Prostate gland (tissue), 2 donors: ENCODE measurements at places on chromosomes 16 and 17.

GRCh38 chr16:49350265-49351095 lies 23.1 kb upstream of the C16orf78 start:
- DNase-seq: peak; percentile 37

- DNase-seq: no peak
Observed at GRCh38 chr17:79547586-79547985, 63.3 kb downstream of the RBFOX3 start.

DNA sequence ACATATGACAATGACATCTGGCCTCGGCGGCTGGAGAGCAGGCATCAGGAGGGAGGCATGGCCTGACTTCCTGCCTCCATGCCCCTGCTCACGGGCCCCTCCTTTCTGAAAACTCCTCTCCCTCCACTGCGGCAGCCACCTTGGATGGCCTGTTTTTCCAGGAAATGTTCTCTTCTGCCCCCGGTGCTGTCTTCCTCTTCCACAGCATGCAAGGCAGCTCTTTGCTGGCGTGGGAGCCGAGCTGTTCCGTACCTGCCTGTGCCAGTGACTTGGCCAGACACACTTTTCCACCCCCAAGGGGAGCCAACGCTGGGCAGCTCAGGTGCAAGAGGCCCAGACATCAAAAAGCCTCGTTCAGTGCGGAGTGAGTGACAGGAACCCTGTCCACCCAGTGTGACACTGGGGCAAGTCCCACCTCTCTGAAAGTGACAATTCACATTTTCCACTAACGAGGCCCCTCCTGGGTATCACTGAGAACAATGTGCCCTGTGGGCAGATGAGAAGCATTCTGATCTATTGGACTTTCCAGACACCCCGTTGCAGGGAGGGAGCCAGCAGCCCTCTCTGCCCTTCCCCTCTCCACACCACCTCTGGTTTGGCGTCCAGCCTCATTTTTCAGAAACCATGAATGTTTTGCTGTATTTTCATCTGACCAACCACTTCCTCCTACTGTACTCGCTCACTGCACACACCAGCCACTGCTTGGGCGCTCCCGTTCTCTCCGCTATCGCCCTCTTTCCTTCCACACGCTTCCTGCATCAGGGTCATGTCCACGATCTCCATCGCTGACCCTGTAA lies 31.2 kb downstream of the NSMCE1 start:
- no peak for DNase-seq

GRCh38 chr17:19365833-19366636 lies 3.5 kb upstream of the B9D1 start:
- no peak for DNase-seq

DNA sequence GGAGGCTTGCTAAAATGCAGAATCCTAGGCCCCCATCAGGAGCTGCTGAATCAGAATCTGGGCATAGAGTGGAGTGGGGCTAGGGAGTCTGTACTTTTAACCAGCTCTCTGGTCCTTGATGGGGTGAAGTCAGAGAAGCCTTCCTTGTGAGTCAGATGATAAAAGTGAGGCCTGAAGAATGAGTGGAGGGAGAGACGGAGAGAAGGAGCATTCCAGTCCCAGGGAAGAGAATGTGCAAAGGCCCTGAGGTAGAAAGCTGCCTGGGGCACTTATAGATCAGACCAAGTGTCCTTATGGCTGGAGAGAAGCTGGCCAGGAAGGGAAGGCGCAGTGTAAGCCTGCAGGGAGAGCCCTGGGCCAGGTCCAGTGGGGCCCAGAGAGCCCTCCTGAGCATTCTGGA lies 235.1 kb upstream of the NLRP1 start:
- DNase-seq: no peak

- DNase-seq: no peak
Observed at GRCh38 chr17:58525239-58525638, 10.8 kb upstream of the MTMR4 start.

- DNase-seq: no peak
Observed at GRCh38 chr17:2690165-2691068, 21.1 kb downstream of the CLUH start.

- DNase-seq: no peak
Observed at GRCh38 chr16:83692224-83692623, 115.6 kb upstream of the HSBP1 start.

DNA sequence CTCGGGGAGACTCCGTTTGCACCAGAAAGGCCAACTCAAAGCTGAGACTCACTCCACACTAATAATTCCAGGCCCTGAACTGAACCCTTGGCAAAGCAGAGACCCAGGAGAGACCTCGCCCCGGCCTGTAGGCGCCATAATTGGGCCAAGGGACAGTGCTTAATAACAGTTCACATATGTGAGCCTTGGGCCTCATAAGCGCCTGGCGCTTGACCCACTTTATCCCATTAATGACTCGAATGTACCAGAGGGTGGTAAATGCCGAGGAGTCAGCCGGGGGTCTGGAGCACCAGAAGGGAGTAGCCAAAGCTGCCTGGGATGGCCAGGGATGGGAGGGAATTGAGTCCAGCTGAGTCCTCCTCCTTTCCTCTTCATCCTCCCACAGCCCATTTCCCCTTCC lies 24.6 kb downstream of the SLC6A4 start:
- DNase-seq: no peak

GRCh38 chr17:28563475-28563874 lies 7.8 kb downstream of the PIGS start:
- no peak for DNase-seq

GRCh38 chr17:20926532-20926931 lies 116.3 kb downstream of the USP22 start:
- DNase-seq: no peak

DNA sequence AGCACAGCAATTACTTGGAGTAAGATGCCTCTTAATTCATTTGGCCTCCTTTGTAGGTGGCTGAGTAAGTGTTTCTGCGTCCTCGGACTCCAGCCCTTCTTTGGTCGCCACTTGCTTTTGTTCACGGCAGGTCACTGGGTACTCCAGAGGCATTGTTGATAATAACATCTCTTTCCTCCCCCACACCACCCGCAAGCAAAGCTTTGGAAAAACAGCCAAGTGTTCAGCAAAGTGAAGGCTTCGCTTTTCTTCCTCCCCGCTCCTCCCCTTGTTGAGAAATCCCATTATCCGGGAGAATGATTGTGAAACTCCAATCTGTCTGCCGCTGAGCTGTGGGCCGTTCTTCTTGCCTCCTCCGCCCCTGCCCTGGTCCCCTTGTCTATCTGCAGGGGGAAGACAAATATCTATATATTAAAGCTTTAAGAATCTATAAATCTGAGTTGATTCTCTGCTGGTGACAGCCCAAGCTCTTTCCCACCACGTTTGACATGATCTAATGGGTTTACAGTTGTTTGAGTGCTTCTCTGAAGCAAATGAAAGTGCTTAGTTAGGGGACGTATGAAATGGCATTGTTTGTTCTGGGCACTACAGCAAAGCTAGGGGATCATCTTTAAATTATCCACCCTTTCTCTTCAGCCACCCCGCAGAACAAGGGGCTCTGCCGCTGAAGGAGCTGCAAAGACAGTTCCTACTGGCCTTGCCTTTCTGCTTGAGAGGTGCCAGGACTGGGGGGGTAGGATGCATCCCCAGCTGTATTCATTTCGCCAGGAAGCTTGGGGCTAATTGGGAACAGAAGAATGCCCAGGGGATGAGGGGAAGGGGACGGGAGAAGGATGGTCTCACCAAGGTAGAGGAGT lies 167.1 kb downstream of the CCDC182 start:
- DNase-seq: peak; percentile 29

GRCh38 chr16:17423221-17423620 lies 47.5 kb downstream of the XYLT1 start:
- no peak for DNase-seq

GRCh38 chr16:4184038-4184702 lies 57.7 kb downstream of the SRL start:
- DNase-seq: no peak

GRCh38 chr16:73255031-73255430 lies 207.1 kb upstream of the ZFHX3 start:
- DNase-seq: no peak

- DNase-seq: no peak
Observed at GRCh38 chr16:27511657-27512448, 37.9 kb downstream of the GTF3C1 start.

DNA sequence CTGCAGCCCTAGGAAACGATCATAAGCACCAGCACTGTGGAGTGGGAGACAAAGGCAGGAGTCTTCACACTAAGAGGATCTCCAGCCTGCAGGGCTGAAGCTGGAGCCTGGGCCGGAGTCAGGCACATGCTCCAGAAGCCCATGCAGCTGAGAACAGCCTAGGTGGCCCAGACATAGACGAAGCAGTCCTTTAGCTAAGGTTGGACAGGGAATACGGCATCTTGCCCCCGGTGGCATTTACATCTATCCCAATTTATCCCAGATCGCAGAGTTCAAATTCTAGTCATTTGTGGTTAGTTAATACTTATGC lies 13.9 kb downstream of the TSPOAP1 start:
- DNase-seq: no peak

GRCh38 chr17:37188157-37188556 lies 187.6 kb upstream of the C17orf78 start:
- peak; percentile 69 for DNase-seq

DNA sequence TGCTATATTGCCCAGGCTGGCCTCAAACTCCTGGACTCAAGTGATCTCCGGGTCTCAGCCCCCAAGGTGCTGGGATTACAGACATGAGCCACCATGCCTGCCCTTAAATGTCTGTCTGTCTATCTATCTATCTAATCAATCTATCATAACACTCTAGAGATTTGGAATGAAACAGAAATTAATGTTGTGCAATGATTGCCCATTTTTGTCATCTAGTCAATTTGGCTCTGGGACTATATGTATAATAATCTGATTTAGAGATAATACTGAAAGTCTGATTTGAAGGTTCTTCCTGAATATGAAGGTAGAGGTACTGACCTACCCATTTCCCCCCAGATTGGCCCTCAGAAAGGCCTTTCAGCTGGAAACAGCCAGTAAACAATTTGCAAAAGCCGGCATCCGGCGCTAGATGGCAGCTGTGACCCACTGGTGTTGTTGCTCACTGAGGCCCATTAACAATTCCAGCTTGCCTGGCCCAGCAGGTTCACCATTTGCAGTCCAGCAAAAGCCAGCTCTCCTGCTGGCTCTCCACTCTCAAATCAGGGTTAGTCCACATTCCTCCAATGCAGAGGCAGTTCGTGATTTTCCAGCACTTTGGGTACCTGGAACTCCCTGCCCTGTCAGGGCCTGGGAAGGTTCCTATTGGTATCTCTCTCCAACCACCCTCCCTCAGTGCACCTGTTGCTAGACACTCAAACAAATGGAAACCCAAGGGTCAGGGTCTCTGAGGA lies 22.9 kb upstream of the C16orf87 start:
- peak; percentile 80 for DNase-seq

- peak; percentile 52 for DNase-seq
Observed at GRCh38 chr17:4232168-4232813, 31.5 kb downstream of the ANKFY1 start.

GRCh38 chr17:40317345-40317873 lies 8.4 kb downstream of the RARA start:
- DNase-seq: no peak

- DNase-seq: no peak
Observed at GRCh38 chr17:44010966-44011647, 3.7 kb downstream of the TMEM101 start.

GRCh38 chr17:42585353-42585752 lies 7.8 kb upstream of the PSMC3IP start:
- no peak for DNase-seq

- DNase-seq: no peak
Observed at GRCh38 chr16:11835309-11835708, 16.0 kb downstream of the RSL1D1 start.

- DNase-seq: no peak
Observed at GRCh38 chr17:21020622-21021021, 22.2 kb downstream of the USP22 start.

DNA sequence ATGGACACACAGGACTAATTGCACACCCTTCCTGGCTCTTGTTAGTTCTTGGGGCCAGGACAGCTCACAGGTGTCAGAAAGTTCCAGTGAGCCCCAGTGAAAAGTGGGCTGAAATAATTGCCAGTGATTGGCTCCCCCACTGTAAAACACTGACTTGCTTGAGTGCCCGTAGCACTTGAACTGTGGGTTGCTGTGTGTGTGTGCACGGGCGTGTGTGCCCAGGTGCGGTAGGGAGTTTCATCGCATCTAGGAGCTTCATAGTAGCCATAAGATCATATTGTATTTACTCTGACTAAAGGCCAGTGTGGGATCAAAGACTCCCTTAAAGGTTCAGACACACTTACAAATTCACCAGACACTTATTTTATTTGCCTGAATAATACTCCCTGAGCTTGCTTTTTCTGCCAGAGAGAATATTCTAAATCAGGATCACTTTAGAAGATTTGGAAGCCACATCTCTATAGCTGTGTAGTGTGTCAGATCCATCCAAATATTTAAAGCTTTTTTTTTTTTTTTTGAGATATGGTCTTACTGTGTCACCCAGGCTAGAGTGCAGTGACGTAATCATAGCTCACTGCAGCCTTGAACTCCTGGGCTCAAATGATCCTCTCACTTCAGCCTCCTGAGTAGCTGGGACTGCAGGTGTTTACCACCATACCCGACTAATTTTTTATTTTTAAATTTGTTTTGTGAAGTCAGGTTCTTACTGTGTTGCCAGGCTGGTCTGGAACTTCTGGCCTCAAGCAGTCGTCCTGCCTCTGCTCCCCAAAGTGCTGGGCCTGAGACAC lies 11.4 kb downstream of the UNK start:
- no peak for DNase-seq

GRCh38 chr17:59067756-59068155 lies 38.9 kb downstream of the TRIM37 start:
- no peak for DNase-seq

DNA sequence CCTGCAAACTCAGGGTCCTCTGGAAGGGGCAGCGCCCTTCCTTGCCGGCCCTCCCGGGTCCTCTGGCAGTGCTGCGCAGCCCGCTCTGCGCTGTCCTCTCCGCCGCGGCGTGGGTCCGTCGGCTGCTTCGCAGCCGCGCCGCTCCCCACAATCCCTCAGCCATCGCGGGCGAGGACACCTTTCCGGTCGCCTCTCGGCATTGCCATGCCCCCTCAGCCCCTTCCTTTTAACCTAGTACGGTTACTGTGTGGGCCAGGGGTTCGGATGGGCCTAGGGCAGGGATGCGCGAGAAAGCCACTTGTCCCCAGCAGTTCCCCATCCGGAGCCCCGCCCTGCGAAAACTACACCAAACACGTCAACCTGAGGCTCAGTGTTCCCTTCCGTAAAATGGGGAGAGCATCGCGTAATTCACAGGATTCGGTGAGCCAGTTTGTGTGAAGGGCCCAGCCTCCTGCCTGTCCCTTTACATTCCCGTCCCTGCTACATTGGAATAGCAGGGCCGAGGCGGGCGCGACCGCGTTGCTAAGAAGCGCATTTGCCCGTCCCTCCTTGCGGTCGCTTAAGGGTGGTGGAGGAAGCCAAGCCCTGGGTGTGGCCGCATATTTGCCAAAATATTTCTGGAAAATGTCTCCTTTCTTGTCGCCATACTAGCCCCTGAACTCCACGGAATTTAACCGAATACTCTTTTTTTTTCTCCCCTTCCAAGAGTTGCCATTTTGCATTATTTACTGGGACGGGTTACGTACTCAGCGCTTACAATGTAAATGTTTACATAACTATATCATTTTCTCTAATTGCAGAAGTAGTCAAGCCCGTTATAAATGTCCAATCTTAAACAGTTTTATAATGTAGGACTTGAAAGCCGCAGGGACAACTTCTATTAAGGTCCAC lies 13.2 kb downstream of the COPZ2 start:
- DNase-seq: peak; percentile 36
